ENCODE measurements at places on chromosomes 5 and 9.

GRCh38 chr9:114433086-114433485 is 45.3 kb upstream of the AKNA start:
- DNase-seq, result no peak

- DNase-seq, result no peak
These were observed 2318.6 kb upstream of the ACO1 start for GRCh38 chr9:30065888-30066287.

- DNase-seq, result no peak
These were observed 46.8 kb upstream of the DHFR start for GRCh38 chr5:80701597-80701996.

DNA sequence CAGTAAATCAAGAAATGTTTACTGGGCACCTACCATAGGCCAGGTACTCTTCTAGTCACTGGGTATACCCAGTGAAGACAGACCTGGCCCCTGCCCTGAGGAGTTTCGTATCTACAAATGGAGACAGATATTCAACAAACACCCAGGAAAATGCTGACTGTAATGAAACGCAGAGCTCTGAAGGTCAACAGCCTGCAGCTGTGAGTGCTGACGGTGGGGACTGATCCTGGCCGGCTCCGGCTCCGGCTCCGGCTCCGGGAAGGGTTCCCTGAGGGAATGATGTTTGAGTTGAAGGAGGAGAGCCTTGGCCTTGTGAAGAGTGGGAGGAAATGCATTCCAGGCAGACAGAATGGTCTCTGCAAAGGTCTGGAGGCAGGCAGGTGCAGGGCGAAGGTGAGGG is 23.1 kb downstream of the FGFR4 start:
- DNase-seq, result no peak

- DNase-seq, result no peak
These were observed 259.6 kb upstream of the NR4A3 start for GRCh38 chr9:99561961-99562565.

- no peak for DNase-seq
These were observed 262.3 kb downstream of the AUH start for GRCh38 chr9:91099436-91099835.

GRCh38 chr9:16246785-16247184 is 623.7 kb downstream of the BNC2 start:
- DNase-seq, result no peak

GRCh38 chr9:6239694-6240093 is 24.1 kb downstream of the IL33 start:
- no peak for DNase-seq

- no peak for DNase-seq
These were observed 23.0 kb upstream of the CEP78 start for GRCh38 chr9:78212868-78213267.

DNA sequence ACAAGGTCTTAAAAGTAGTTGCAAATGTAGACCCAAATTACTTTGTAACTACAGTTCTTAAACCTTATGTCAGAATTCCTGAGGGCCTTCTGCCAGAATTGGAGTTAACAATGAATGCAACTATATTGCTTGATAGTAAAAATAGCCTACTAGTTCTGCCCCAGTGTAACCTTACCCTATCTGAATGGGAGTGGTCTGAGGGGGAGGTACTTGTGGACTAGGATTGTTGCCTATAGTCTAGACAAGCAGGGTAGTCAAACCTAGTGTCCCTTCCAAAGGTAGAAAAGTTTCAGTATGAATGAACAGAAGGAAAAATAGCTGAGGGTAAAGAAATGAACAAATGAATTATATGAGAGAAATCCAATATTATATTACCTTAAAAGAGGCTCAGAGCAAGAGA is 242.2 kb downstream of the PJA2 start:
- DNase-seq, result no peak

GRCh38 chr5:160271836-160272235 is 40.5 kb downstream of the CCNJL start:
- no peak for DNase-seq

DNA sequence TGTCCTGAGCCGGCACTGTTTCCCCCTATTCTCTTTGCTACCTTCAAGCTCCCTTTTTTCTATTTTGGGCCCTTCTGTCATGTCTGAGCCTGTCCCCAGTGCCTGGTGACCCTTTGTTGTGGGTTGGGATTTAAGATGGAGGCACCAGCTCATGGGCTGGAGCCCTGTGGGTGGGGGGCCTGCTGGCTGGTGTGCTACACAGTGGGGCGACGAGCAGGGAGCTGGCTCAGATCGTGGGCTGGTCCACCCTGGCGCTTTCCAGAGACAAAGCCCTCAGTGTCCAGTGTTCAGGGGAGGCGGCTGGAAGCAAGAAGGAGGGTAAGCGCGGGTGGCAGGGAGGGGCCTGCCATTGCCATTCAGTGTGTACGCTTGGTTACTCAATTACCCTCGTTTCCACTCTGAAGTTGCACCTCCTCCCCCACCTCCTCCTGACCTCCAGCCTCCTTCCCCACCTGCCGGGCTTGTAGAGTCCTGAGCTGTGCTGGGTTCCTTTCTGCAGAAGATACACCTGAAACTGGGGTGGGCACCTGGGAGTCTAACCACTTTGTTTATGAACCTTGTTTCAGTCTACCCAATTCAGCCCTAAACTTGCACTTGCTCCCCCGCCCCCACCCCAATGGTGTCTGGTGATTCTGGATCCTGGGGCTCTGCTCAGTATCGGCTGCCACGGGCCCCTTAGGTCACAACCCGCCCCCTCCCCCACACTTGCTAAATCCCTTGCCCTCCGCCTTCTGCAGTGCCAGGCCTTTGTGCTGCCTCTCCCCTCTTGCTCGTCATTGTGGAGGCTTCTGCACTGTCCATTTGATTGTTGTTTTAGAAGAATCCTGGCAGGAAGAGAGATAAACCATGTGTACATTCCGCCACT is 49.9 kb downstream of the MVB12B start:
- DNase-seq, result no peak

DNA sequence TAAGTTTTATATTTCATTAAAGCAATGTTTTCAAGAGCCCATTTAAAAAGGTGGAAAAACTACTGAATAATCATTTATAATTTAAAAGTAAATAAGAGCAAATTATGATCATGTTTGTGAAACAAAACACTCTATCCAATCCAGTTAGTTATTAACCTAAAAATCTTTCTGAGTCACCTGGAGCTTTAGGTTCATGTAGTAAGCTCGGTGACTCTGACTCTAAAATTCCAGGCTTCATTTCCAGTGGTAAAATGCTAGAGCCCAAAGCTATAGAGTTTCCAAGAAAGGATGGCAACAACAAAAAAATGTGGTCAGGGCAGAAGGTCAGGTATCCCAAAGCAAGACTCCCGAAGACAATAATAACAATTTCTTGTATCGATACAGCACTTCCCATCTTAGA is 76.1 kb upstream of the SPOCK1 start:
- DNase-seq, result no peak

DNA sequence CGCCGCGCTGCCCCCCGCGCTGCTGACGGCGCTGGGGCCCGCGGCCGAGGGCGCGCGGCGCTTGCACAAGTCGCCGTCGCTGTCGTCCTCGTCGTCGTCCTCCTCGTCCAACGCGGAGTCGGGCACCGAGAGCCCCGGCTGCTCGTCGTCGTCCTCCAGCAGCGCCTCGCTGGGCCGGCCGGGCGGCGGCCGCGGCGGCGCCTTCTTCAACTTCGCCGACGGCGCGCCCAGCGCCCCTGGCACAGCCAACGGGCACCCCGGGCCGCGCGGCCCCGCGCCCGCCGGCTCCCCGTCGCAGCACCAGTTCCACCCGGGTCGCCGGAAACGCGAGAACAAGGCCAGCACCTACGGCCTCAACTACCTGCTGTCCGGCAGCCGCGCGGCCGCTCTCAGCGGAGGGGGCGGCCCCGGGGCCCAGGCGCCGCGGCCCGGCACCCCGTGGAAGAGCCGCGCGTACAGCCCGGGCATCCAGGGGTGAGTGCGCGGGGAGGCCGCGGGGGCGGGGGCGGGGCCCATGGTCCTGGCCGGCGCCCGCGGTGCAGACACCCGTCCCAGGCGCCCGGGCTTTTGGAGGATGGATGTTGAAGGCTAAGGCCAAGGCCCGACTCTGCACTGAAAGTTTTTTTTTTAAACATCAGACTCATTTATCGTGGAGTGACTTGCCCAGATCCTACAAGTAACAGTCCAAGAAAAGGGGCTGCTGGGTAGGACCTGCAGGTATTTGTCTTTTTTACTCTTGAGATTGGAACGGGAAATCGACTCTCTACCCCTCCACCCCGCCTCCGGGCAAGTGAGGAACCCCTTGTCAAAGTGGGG is 1.2 kb downstream of the TENT4A start:
- peak; percentile 39 for DNase-seq

DNA sequence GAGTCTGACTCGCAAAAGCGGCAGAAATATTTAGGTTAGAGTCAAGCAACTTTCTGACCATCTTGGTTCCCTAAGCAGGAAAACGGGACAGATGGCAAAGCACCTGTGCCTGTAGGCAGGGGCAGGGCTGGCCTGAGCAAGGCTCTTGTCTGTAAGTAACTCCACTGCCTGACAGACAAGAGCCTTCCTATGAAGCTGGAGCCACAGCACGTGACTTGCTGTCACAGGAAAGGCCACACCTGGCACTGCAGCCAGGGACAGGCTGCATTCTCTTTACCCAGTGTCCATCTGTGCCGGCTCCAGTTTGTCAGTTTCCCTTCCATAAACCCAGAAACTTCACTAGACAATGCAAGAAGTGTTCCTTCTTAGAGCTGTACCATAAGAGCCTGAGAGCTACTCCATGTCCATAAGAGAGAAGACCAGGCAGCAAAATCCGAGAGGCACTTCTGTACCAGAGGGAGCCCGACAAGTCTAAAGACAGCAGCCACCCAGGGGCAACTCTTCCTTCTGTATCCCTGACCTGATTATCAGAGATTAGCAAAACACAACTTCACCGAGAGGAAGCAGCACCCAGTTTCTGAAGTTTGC is 78.1 kb downstream of the GPR21 start:
- DNase-seq, result no peak

DNA sequence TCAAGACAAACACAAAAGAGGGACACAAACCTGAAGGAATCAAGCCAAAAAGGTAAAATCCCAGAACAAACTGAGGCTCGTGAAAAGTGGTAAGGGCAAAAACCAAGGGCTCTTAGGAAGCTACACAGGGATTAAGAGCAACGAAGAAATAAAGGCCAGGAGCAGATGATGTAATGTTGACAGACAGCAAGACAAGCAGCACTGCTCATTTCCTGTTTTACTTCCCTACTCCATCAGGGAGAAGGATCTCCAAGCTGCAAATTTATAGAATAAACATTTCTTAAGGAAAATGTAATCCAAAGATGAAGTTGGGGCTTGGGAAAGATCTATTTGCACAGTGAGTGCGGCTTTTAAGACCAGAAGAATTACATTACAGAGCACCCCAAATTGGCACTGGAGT is 182.3 kb upstream of the MAP1B start:
- DNase-seq, result no peak

- DNase-seq, result no peak
These were observed 494.2 kb downstream of the MTRR start for GRCh38 chr5:8363138-8363537.

DNA sequence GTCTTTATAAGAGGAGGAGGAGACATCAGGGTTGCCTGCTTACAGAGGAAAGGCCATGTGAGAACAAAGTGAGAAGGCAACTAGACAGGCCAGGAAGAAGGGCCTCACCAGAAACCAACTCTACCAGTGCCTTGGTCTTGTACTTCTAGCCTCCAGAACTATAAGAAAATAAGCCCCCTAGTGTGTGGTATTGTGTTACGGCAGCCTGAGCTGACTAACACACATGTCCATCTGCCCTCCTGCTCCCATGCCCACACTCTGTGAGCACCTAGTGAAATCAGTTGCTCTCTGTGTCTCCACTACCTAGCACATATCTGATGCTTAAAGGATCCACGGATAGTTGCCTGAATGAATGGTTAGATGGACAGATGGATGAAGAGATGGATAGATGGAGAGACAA is 6.9 kb downstream of the AK3 start:
- DNase-seq, result no peak

- DNase-seq, result no peak
These were observed 1699.8 kb downstream of the EFNA5 start for GRCh38 chr5:105970919-105971318.

DNA sequence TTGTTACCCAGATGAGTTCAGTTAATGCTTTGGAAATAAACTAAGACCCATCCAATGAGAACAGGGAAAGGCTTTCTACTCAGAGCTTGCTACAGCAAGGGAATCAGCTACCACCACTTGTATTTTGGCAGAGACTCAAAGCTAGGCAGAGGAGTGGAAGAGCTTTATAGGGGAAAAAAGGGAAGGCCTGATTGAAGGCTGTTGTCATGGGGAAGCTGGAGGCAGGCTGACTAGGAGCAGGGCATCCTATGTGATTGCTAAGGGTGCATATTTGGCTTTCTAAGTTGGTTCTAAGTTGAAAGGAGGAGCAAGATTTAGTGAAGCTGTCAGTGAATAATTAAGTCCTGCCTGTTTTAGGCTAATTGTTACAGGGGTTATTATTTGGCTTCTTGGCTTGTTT is 115.5 kb downstream of the PTTG1 start:
- DNase-seq, result no peak

- no peak for DNase-seq
These were observed 70.0 kb downstream of the MTREX start for GRCh38 chr5:55377810-55378209.
